NCI-H774 (cell line): ENCODE measurements at places on chromosomes 7 and 10.
A peak's percentile ranks its signal among the peaks of the same experiment; 100 is the strongest.

GRCh38 chr7:20219446-20220292 is 2.5 kb upstream of the MACC1 start:
- peak; percentile 88 for DNase-seq

- no peak for DNase-seq
These were observed 70.5 kb downstream of the SDK1 start for GRCh38 chr7:3371601-3372000.

GRCh38 chr7:33425929-33426678 is 296.7 kb downstream of the BBS9 start:
- no peak for DNase-seq

- no peak for DNase-seq
These were observed 930 bp upstream of the HOXA10 start for GRCh38 chr7:27174874-27175625.

DNA sequence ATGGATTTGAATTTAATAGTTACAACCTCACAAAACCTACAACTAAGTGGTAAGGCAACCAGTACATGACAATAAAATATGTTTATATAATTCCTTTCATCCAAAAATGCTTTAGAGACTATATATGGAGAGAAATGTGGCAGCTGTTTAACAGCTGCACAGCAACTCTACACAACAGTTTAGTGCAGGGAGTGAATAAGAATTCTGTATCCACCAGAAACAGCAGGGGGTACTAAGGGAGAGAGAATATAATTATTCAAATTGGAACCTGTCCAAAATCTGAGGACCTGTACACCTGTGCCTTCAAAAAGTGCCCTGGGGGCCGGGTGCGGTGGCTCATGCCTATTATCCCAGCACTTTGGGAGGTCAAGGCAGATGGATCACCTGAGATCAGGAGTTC is 49.6 kb downstream of the POLL start:
- DNase-seq, result no peak

- DNase-seq, result no peak
These were observed 132.8 kb downstream of the GLI3 start for GRCh38 chr7:42104231-42104630.

DNA sequence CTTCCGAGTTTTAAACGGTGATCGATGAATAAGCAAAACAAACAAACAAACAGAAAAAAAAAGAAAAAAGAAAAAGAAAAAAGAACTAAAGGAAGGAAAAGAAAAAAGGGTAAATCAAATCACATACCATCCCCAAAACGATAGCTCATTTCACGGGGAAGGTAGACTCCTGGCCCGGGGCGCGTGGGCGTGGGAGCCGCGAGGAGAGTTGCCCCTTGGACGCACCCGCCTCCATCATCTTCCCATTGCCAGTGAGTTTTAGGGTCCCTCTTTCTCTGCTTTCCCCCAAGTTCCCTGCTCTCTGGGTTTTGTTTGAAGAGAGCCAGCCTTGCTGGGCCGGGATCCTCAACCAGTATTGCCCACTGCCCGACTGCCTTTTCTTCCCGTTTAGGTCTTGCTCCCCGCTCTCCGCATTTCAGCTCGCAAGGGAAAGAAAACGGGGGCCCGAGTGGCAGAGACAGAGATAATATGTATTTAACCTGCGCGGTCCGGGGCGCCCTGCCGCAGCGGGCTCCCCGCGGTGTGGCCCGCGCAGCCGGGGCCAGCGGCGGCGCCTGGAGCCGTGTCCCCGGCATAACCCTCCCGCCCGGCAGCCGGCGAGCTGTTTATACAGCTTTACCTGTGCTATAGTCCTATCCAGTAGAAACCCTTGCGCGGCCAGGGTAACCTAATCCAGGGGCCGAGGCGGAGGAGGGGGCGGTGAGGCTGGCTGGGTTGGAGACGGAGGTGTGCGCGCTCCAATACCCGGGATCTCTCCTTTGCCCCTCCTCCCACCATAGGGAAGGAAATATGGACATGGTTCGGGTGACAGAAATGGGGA is 5.2 kb upstream of the GATA3 start:
- DNase-seq, result no peak

- peak; percentile 44 for DNase-seq
These were observed 34.5 kb upstream of the EBLN1 start for GRCh38 chr10:22252224-22252800.

DNA sequence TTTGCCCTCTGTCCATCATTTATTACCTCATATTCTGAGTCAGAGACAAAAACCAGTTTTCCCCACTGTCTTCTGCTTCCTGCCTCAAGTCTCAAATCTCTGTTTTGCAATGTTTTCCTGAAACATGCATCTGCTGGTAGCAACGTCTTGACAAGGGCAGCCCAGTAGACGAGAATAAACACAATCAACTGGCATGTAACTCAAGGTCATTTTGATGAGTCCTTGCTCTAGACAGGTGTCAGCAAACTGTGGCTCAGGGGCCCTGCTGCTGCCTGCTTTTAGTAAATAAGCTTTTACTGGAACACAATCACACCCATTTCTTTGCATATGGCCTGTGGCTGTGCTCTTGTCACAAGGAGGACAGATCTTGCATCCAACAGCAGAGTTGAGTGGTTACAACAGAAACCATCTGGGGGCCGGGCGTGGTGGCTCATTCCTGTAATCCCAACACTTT is 59.8 kb downstream of the ITIH5 start:
- DNase-seq, result no peak

DNA sequence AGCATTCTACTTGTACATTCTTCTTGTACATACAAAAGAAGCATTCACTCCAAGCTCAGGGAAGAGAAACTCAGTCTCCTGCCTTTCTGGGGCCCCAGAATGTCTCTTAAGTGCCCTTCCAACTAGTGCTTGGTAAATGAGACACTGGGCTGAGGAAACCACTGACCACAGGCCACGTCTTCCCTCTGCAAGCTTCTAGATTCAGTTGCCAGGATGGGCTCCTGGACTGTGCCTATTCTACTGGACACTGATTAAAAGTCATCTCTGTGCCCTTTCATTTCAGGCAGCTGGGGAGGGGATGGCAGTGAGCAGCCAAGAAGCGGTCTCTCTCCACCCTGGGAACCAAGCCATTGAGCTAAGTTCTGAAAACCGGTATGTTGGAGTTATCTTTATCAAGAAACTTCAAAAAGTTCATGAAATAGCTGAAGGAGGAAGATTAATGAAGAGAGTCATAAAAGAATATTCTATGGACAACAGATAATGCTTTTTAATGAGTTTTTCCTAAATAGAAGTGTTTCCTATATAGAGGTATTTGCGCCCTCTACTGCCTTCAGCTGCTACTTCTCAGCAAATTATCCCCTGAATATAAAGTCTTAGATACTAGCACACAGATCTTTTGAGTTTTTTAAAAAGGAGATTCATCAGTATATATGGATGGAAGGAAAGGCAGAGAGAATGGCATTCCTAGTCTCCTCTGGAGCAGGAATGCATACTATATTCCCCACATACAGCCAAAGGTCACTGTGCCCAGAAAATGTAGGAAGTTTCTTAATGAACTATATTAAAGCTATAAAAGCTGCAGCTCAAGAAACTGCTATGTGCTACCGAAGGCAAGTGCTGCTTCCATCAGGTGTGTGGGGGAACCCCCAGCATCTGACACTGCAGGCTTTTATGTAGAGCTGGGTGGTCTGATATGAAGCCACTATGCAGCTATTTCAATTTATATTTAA is 8.4 kb upstream of the IFIT1B start:
- DNase-seq, result no peak

GRCh38 chr10:102791754-102792395 is 45.3 kb downstream of the CYP17A1 start:
- no peak for DNase-seq

- DNase-seq, result no peak
These were observed 3.5 kb upstream of the ARL4A start for GRCh38 chr7:12683678-12684585.

DNA sequence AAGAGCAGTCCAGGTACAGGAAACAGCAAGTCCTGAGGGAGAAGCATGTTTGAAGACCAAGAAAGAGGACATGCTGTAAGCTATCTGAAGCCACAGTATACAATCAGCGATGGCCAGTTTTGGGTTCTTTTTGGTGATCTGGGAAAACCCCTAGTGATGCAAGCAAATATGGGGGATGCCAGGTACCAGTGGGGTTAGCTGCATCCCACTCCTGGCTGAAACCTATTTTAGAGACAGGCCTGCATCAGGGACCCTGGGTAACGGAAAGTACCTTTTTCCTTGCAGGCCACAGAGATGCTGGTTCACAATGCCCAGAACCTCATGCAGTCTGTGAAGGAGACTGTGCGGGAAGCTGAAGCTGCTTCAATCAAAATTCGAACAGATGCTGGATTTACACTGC is 32.9 kb downstream of the AP3M1 start:
- no peak for DNase-seq

DNA sequence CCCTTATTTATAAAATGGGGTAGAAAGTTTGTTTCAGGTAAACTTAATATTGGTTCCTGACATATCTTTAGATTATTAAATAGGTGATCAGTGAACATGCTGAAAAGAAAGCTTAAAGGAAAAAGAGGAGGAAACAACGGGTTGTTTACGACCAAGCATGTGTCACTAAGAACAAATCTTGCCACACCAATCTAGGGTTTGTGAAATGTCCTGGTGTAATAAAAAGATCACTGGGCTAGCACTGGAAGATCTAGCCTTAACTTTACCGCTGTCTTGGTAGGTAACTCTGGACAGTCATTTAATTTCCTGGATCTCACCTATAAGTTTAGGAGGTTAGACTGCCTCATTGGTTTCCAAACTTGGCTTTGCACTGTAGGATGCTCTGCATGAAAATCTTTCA is 19.0 kb downstream of the VPS26A start:
- DNase-seq, result no peak

DNA sequence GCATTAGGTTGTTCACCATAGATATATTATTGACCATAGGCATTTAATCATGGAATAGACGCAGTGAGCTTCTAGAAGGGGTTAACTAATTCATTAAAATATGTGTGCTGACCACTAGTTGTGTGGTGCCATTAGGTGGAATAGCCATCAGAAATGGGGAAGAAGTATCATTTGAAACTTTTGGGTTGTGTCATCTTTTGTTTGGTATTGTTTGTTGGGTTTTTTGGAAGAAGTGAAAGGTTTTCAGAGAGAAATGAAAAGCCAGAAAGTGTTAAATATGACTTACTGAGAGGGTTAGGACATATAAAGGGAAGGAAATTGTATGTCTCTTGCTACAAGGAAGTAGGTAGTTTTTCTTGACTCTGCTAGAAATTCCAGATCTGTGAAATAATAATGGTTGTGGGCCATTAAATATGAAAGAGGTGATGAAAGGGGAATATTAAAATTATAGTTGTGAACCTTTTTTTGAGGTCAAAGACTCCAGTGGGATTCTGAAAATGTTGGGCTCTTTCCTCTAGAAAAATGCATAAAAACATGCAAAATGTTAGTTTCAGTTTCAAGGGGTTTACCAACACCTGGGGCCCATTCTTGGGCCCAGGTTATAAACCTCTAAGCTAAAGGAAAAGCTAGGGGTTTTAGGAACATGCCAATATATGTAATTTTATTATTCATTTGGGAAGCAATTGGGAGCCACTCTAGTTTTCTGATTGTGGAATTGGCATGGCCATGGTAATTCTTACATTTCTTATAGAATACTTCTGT is 348.5 kb downstream of the BBS9 start:
- DNase-seq, result no peak

DNA sequence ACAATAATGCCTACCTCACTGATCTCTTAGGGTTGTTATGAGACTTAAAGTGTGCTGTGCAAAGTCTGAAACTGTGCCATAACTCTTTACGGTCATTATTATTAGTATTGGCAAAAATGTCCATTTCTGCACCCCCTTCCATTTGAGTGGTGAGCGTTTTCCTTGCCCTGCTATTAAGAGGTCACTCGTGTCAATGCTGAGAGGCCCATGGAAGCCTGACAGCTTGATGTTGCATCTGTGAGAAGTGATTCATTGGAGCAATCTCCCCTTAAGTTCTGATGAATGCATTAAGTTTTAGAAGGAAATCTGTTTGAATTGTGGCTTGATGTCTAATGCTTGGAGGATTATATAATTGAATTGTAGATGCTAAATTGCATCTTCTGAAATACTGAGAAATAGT is 253.3 kb downstream of the FRMD4A start:
- no peak for DNase-seq

GRCh38 chr7:108407676-108408075 is 48.6 kb downstream of the NRCAM start:
- DNase-seq, result no peak

- peak; percentile 63 for DNase-seq
These were observed 9.0 kb downstream of the MRPL32 start for GRCh38 chr7:42940985-42941847.

DNA sequence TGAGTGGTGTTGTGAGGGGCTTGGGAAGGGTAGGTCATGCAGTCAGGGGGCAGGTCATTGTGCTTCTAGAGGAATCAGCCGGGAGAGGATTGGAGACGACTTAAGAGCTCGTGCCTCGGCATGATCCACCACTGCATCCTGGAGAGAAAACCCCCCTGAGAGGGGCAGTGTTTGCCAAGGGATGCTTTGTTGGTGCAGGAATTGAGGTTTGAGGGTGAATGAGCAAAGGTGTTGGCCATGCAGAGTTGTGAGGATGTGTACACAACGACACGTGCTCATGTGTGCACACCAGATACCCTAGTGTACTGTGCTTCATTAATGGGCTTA is 85.6 kb upstream of the ANLN start:
- no peak for DNase-seq

- no peak for DNase-seq
These were observed 48.3 kb downstream of the CSTF2T start for GRCh38 chr10:51651063-51651462.

- DNase-seq, result no peak
These were observed 102.3 kb upstream of the PPP1R3A start for GRCh38 chr7:114021135-114021534.

- no peak for DNase-seq
These were observed 45.3 kb upstream of the FOXP2 start for GRCh38 chr7:114369294-114369693.

DNA sequence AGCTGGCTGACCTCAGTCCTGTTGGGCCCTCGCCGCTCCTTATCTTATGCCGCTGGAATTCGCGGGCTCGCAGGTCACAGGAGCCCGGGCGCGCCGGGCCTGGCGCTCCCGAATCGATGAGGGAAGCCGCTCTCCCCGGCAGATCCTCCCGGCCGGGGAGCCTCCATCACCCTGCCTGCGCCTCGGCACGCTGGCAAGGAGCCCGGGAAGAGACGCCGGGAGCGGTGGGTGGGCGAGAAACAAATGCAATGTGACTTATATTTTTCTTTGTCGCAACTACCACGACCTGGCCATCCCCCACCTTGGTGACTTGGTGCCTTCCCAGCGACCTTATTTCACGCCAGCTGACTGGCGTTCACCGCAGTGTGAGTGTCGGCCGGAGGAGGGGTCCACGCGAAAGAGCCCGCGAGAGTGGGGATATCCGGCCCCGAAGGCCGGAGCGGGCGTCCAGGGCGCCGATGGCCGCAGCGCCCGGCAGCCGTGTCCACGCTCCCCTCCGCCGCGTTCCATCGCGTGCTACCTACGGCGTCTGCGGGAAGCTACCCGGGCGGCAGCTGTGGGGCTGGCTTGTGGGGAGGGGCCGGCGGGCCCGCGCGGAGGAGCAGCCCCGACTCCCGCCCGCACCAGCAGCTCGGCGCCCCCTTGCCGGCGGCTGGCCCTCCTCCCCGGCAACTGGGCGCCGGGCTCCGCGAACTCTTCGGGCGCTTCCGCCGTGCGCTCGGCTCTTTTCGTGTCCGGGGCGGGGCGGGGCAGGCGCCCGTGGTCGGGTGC is 494 bp upstream of the BMPR1A start:
- peak; percentile 83 for DNase-seq
